Activated CD8-positive, alpha-beta memory T cell treated with anti-CD3 and anti-CD28 coated beads, Interleukin-2, amount 10 ng/mL, durations not matched to agents 7 days and 5 days (primary cell): ENCODE measurements at places on chromosomes 1 and 21. TPM values are rescaled to one million over a fixed set of nuclear protein-coding genes. Genes with fewer than 3 reads are reported as not detected.

GRCh38 chr1:228702433-228702832, 32.8 kb upstream of the RHOU start:
- no peak overlapping the region for H3K27ac ChIP-seq
- no peak for DNase-seq
- no peaks in the 10 kb centered on the region for H3K36me3 ChIP-seq
- H3K4me3 ChIP-seq, result no peak overlapping the region

Gene VASH2
- total RNA-seq, result 0.79 TPM

Gene OR10Z1
- total RNA-seq, result not detected

Gene OR2AK2
- total RNA-seq, result not detected

Gene FPGT
- total RNA-seq, result 8.5 TPM

Gene LIN9
- 14.3 TPM for total RNA-seq

DNA sequence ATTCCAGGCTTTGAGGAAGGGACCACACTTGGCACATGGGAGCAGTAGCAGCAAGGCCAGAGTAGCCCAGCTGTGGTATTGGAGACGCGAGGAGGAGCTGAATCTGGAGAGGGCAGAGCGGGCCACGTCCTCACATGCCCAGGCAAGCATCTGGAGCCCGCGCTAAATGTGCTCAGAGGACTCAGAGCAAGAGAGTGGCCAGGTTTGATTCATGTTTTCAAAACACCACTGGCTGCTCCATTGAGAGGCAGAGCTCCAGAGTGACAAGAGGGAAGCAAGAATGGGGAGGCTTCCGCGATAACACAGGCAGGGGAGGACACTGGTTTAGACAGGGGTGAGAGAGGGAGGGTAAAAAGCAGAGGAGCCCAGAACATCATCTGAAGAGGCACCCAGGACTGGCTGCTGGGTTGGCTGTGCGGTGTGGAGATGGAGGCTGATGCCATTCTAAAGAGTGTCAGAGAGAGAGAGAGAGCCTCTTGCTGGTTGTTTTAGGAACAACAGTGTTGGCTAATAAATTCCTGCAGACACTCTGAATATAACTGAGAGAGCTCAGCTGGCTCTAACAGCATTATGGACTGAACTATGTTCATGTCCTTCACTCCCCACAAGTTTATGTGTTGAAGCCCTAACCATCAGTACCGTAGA, 32.3 kb downstream of the RCAN1 start:
- no peak overlapping the region for H3K27ac ChIP-seq
- H3K4me3 ChIP-seq, result no peak overlapping the region
- peaks cover 5% of the 10 kb centered on the region for H3K36me3 ChIP-seq
- DNase-seq, result no peak

- no peak overlapping the region for H3K27ac ChIP-seq
- H3K27me3 ChIP-seq, result no peaks in the 10 kb centered on the region
- no peaks in the 10 kb centered on the region for H3K4me1 ChIP-seq
- no peak for DNase-seq
These were observed 43.4 kb downstream of the PRDM15 start for GRCh38 chr21:41835711-41836154.

GRCh38 chr1:211603191-211603701, 24.3 kb upstream of the SLC30A1 start:
- peaks cover 15% of the 10 kb centered on the region for H3K27me3 ChIP-seq
- H3K4me1 ChIP-seq, result peaks cover 14% of the 10 kb centered on the region
- H3K4me3 ChIP-seq, result no peak overlapping the region
- H3K27ac ChIP-seq, result no peak overlapping the region
- DNase-seq, result no peak

GRCh38 chr1:68230901-68231626, 1.3 kb downstream of the WLS start:
- no peak overlapping the region for H3K27ac ChIP-seq
- H3K4me1 ChIP-seq, result peaks cover 9% of the 10 kb centered on the region
- H3K4me3 ChIP-seq, result no peak overlapping the region
- H3K36me3 ChIP-seq, result no peaks in the 10 kb centered on the region
- H3K27me3 ChIP-seq, result peaks cover 58% of the 10 kb centered on the region

DNA sequence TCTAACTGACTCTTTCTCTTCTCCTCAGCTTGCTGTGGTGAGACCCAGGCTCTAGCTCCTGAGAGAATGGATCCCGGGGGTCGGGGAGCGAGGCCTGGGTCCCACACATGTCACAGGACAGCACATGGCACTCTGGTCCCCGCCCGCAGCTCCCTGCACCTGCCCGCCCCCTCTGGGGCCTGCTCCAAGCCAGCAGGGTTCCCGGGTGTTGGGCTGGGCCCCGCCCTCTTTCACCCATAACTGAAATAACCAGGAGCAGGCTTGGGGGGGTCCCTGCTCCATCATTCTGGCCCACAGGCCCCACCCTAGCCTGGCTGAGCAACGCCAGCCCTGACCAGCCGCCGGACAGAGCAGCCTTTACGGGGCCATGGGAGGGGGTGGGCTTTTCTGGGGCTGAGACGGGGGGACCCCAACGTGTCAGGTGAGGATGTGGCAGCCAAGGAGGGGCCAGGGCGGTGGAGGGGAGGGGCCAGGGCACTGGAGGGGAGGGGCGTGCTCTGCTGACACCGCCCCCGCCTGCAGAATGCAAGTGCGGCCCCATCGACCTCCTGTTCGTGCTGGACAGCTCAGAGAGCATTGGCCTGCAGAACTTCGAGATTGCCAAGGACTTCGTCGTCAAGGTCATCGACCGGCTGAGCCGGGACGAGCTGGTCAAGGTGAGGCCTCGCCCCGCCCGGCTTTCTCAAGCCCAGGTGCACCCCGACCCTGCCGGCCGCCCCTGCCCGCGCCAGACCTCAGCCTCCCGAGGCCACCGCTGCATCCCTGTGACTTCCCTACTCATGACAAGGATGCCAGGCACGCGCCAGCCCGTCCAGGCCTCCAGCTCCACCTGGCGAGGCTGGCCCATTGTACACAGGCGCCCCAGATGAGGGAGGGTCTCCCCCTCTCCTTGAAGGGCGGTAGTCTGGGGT, 19.4 kb downstream of the COL6A1 start:
- H3K36me3 ChIP-seq, result no peaks in the 10 kb centered on the region
- H3K27me3 ChIP-seq, result no peaks in the 10 kb centered on the region
- no peak overlapping the region for H3K4me3 ChIP-seq

DNA sequence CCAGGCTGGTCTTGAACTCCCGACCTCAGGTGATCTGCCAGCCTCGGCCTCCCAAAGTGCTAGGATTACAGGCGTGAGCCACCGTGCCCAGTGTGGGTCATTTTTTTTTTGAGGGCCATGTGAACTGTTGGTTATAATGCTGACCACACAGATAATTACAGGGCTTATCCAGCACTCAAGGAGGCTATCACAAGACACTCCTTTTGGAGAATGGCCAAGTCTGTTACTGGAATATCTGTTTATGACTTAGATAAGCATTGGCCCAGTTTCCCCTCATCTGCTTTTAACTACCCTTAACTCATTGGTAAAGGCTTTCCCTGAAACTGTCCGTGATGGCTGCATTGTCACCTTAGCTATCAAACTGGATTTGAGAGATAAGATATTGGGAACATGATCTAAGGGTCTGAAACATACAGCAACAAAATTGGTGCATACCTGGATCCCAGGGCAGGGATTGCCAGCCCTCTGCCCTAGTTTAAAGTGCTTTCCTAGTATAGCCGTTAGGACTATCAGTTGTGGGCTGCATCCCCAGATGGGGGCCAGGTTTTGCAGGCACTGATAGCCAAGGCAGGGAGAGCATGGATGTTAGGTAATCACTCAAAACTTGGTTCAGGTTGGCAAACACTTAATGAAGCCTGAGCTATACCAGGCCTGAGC, 15.6 kb downstream of the SZT2 start:
- no peak overlapping the region for H3K4me3 ChIP-seq
- H3K4me1 ChIP-seq, result no peaks in the 10 kb centered on the region
- DNase-seq, result no peak

DNA sequence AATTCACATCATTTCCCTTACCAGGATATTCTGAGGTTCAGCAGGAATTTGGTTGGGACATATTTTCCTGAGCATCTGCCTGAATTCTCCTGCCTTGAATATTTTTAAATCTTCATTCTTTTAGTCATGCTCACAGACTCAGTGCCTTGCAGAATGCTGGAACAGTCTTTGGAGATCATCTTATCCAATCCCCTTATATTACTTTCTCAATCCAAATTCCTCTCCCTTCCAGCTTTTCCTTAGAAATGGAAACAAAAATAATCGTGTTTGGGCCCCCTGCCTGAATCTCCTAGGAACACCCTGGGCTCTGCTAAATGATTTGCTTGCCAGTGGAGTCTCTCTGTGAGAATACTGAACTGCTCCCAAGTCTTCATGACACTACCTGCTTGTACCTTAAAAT, 38.4 kb downstream of the LHX8 start:
- H3K36me3 ChIP-seq, result no peaks in the 10 kb centered on the region
- no peak for DNase-seq
- no peak overlapping the region for H3K27ac ChIP-seq

Gene BGLAP
- total RNA-seq, result 0.93 TPM

DNA sequence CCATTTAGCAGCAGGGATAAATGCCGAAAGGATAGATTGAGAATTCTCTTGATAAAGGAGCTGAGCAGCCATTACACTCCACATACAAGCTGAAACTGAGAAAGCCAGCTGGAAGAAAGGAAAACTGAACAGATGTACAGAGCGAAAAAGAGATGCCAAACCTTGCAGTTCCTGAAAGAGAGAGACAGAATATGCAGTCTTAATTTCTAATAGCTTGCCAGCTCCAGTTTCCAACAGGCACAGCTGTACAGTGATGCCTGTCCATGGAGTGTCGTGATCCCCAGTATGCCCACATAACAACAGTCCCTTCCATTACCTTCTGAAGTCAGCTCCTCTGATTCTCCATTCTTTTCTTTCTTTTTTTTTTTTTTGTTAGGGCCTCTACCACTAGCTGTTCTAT, 22.7 kb downstream of the ABL2 start:
- no peak overlapping the region for H3K27ac ChIP-seq
- H3K4me1 ChIP-seq, result peaks cover 10% of the 10 kb centered on the region
- H3K36me3 ChIP-seq, result peaks cover 2% of the 10 kb centered on the region
- no peak overlapping the region for H3K4me3 ChIP-seq
- no peak for DNase-seq
- H3K27me3 ChIP-seq, result no peaks in the 10 kb centered on the region

- peaks cover 6% of the 10 kb centered on the region for H3K4me1 ChIP-seq
- H3K27ac ChIP-seq, result no peak overlapping the region
- H3K27me3 ChIP-seq, result peaks cover 35% of the 10 kb centered on the region
These were observed 32.1 kb upstream of the APOBEC4 start for GRCh38 chr1:183685112-183685713.

DNA sequence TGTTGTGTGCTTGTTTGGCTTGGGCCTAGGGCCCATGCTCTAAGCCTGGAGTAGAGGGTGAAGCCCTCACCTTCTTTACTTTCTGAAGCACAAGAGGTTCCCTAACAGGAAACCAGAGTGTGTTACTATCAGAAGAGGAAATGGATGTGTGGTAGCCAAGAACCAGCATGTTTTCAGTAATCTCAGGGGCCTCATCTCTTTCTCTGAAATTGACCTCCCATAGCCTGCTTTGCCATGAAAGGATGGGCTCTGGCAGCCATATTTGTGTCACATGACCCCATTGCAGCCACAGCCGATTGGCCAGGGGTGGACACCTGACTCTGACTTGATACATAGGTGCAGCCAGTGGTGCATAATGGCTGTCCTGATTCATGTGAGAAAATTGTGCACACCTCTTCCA, 18.6 kb downstream of the A3GALT2 start:
- H3K36me3 ChIP-seq, result peaks cover 13% of the 10 kb centered on the region
- peaks cover 14% of the 10 kb centered on the region for H3K27me3 ChIP-seq
- no peak overlapping the region for H3K4me3 ChIP-seq
- peak overlapping the region; percentile 77 for H3K27ac ChIP-seq

Gene PI4KB
- 73.9 TPM for total RNA-seq

DNA sequence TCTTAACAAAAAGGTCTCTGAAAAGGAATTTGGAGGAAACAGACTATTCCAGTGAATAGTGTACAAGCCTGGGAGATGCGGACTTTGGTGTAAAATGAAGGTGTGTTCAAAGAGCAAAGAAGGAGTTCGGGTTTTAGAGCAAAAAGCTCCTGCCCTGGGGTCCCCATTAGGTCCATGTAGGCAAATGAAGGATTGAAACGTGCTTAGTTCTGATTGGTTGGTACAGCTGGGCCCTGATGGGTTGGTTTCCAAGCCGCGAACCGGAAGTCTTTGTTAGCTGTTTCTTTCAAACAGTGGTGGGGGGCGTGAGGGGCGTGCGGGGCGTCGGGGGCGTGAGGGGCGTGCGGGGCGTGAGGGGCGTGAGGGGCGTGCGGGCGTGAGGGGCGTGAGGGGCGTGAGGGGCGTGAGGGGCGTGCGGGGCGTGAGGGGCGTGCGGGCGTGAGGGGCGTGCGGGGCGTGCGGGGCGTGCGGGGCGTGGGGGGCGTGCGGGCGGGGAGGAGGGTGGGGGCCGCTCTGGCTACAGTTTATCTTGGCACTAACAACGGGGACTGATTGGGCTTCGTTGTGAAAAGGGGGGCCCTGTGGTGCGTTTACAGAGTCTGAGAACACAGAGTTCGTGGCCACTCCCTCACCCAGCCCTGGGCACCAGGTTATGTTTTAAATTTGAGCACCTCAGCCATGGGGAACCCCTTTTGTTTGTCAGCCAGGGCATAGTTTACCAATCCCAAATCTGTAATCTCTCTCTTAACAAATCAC, 29.4 kb downstream of the LRRC3 start:
- H3K36me3 ChIP-seq, result no peaks in the 10 kb centered on the region
- no peak overlapping the region for H3K27ac ChIP-seq
- no peaks in the 10 kb centered on the region for H3K4me1 ChIP-seq

Gene PARK7
- total RNA-seq, result 310 TPM

GRCh38 chr1:159700312-159700711, 14.1 kb downstream of the CRP start:
- H3K27me3 ChIP-seq, result peaks cover 7% of the 10 kb centered on the region
- H3K4me3 ChIP-seq, result no peak overlapping the region

- H3K4me1 ChIP-seq, result no peaks in the 10 kb centered on the region
- H3K27me3 ChIP-seq, result no peaks in the 10 kb centered on the region
- no peak for DNase-seq
- H3K36me3 ChIP-seq, result no peaks in the 10 kb centered on the region
These were observed 93.9 kb upstream of the ADGRL4 start for GRCh38 chr1:79100385-79100784.

- no peaks in the 10 kb centered on the region for H3K4me1 ChIP-seq
- DNase-seq, result no peak
- no peaks in the 10 kb centered on the region for H3K27me3 ChIP-seq
These were observed 156.2 kb downstream of the DENND1B start for GRCh38 chr1:197619008-197619640.

Gene L1TD1
- total RNA-seq, result not detected

DNA sequence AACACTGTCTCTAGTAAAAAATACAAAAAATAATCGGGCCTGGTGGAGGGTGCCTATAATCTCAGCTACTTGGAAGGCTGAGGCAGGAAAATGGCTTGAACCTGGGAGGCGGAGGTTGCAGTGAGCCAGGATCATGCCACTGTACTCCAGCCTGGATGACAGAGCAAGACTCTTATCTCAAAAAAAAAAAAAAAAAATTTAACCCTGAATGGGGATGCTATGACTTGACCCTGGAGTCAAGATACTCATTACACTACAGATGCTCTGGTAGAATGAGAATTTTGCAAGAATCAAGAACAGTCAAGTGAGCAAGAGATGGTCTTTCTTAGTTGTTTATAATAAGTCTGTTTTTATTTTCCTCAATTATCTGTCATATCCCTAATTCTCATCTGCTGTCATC, 253.8 kb downstream of the GPR52 start:
- H3K36me3 ChIP-seq, result peaks cover 7% of the 10 kb centered on the region
- H3K27me3 ChIP-seq, result no peaks in the 10 kb centered on the region
- no peaks in the 10 kb centered on the region for H3K4me1 ChIP-seq
- H3K27ac ChIP-seq, result no peak overlapping the region
- no peak overlapping the region for H3K4me3 ChIP-seq
- DNase-seq, result no peak

Gene MFSD2A
- total RNA-seq, result 7.0 TPM
